Stimulated activated CD4-positive, alpha-beta T cell treated with anti-CD3 and anti-CD28 coated beads, Interleukin-1b, Interleukin-23, amount 100 ng/mL, for 1 hour (primary cell): ENCODE measurements at places on chromosomes 1 and 21.

DNA sequence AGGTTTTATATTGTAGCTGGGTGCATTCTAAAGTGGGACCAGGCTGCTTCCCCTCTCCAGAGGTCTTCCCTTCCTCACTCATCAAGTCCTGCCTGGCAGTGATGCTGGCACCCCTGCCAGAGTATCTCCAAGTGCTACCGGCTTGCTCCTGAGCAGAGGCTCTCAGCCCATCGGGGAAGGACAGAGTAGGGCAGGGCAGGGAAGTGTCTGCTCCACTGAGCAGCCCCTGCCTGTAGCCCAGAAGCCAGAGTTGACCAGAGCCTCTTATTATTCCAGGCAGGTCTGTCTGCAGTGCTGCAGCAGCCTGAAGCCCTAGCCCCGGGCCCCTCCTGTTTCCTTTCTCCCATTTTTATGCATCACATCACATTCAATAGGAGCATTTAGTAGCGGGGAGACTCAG is 51.1 kb downstream of the ATP2B4 start:
- no peak for DNase-seq

GRCh38 chr1:68974447-68974846 is 477.6 kb upstream of the DEPDC1 start:
- no peak for DNase-seq

GRCh38 chr1:157239936-157240335 is 101.7 kb upstream of the ETV3 start:
- DNase-seq = no peak

- no peak for DNase-seq
Observed at GRCh38 chr1:2291577-2291976, 63.5 kb downstream of the SKI start.

DNA sequence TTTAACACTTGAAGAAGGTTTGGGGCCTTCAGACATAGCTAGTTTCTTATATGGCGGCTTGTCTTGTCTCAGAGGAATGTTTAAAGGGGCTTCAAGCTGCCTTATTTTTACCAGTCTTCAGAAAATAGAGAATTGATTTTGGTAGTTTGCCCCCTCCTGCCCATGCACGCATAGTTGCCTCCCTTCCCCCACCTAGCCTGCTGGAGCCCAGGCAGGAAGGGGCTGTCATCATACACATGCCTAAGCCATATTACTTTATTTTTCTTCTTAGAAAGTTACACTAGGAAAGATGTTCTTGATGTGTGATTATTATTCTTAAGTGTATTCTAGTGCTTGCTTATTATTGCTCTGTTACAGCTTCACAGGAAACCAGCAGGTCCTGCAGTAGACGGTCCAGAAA is 18.3 kb downstream of the PBX1 start:
- DNase-seq = no peak

DNA sequence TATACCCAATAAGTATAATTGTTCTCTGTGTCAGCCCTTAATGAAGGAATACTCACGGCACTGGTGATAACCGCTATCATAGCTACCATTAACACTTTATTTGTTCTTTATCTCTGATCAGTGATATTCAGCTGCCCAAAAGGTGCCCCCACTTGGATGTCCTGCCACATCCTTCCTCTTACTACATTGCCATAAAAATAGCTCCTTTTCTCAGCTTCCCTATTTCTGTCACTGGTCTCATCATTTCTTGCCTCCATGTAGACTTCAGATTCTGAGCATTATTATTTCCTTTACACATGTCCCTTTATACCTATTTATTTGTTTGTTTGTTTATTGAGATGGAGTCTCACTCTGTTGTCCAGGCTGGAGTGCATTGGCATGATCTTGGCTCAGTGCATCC is 2.7 kb upstream of the RAB29 start:
- no peak for DNase-seq

DNA sequence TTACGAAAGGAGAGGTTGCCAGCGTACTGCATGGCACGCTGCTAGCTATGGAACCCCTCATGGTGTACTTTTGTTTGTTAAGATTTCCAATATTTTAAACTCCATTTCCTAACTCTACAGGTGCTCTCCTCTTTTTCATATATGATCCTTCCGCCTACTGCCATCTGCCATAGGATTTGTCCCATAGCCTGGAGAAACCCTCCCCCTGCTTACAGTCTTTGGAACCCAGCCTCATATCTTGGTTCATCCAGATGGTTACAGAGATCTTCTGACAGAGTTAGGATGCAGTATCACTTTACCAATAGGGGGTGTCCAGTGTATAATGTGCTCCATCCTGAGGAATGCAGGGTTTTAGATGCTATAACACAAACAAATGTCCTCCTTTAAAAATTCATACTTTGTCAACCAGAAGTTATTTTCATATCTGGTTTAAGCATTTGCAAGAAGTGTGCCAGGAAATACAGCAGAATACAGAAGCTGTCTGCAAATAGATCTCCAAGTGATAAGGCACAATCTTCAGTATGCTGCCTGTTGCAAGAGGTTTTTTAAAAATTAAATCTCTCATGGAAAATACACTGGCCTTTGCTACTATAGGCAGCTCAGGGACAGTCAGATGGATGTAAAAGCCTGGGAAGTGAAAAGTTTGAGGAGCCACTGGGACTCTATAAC is 377.8 kb downstream of the KCNH1 start:
- no peak for DNase-seq
